Fibroblast of skin of back (primary cell): ENCODE measurements at places on chromosomes 1 and 21.

DNA sequence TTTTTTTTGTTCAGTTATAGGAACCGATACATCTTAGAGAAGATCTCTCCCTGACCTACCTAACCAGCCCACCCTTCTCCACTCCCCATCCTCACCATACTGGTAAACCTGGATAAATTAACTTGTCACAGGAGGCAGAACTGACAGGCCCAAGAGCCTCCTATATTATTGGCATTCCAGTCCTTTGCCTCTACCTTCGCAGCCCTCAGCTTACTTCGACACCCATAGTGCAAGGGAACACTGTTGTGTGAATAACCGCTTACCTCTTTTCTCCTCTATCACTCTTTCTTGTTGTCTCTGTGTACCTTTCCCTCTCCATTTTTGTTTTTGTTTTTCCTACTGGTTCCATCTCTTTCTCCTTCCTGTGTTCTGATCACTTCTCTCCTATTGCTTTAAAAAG, 58.7 kb downstream of the CDC14A start:
- no peak for DNase-seq

- DNase-seq: no peak
These were observed 16.6 kb downstream of the SMG5 start for GRCh38 chr1:156266051-156266450.

DNA sequence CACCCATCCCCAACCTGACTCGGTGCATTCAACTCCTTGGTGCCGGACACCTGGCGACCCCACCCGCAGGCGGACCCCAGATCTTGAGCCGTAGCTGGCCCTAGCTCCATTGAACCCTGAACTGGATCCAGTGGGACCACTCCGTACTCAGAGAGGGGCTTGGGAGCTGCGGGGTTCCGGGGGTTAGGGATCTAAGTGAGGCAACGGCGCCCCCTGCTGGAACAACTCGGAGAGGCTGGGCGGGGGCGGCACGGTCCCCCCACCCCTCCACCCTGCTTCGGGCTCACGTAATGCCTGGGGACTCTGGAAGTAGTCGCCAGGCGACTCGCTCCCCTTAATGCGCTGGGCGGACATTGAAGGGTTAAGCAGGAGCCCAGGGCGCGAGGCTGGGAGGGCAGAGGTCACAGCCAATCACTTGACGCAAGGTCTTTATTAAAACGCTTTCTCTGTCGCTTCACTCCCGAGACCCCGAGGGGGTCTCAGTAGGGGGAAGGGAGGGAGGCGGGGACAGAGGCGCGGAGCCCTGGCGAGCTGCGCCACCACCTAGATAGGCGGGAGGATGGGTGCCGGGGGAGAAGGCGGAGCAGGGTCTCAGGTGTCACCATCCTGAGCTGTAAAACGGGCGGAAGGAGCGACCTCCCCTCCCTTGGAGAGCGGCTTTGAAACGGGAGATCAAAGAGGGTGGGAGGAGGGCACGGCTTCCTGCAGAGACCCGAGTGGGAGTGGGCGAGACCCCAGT, 704 bp upstream of the CRABP2 start:
- peak; percentile 43 for DNase-seq

DNA sequence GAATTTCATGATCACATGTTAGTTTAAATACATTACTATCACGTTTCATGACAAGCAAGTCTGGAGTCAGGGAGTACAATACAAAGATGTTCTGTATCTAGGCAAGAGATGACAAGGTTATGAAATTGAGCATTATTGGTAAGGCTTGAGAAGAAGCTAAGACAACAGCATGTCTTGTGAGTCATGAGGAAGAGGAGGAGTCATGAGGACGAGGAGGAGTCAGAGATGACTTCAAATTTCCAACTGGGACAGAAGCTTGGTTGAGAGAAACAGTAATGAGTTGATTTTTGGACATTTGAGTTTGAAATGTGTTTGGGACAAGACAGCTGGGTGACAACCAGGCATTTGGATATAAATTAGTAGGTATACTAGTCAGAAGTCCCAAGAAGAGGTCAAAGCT, 4.3 kb upstream of the UBE2U start:
- DNase-seq: peak; percentile 21

DNA sequence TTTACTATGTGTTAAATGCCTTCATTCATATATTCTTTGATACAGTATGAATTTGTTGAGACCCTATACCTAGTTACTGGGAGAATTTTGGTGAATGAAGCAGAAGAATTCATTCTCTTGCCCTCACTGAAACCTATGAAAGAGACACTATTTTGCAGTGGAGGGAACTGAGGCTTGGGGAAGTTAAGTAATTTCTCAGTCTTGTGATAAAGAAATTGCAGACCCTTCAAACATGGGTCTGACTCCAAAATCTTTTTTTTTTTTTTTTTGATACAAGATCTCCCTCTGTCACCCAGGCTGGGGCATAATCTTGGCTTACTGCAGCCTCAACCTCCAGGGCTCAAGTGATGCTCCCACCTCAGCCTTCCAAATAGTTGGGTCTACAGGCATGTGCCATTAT, 132.1 kb downstream of the DNM3 start:
- no peak for DNase-seq

DNA sequence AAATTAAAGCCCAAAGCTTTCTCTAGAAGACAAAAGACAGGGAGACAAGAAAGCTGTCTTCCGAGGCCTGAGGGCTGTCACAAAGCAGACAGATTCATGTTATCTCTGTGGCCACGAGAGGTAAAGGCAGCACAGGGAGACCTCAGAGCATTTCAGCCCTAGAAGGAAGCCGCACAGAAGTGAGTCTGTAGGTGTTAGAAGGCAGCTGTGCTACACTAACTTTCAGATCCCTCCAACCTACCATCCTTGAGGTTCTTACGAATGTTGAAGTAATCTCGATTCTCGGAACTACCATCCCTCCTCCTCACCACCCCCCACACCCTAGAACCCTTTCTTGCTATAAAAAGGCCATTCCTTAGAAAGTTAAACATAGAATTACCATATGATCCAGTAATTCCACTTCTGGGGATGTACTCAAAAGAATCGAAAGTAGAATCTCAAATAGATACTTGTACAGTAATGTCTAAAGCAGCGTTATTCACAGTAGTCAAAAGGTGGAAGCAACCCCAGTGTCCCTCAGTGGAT, 21.5 kb upstream of the LYST start:
- no peak for DNase-seq

GRCh38 chr1:222736972-222737371, at the start of gene FAM177B:
Gene FAM177B (plus strand): TSS chr1:222737202. CDS start chr1:222746546, 9,344 bp downstream.
- DNase-seq: no peak

DNA sequence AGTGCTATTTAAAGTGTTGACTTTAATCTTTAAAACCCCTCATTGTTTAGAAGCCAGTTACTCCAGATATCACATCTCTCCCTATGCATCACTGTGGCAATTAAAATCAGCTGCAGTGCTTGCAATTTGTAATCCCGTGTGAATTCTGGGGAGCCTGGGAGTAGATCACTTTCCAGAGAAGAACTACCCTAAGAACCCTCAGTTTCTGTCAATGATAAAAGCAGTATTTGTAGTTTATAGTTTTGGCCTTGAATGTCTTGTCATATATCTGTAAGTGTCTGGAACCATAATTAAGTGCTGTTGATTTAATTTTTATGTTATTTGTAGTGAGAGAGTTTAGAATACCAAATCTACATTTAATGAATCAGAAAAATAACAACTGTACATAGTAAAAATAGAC, 5.5 kb upstream of the SPAG17 start:
- no peak for DNase-seq

DNA sequence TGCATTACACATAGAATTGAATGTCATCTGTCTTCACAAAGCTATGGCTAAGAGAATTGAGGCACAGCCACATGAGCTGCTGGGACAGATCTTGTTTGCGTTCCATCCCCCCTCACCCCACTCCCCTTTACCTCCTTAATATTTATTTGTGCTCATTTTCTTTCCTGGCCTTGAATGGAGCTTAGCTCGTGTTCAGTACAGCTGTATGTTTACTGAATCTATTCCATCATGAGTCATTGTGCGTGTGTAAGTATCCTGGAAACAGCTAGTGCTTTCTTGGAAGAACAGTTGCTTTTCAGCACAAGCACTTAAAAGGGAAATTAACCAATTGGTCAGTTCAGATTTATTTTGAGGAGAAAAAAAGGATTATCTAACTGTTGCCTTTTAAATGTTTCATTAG, 14.7 kb downstream of the PROX1 start:
- no peak for DNase-seq

DNA sequence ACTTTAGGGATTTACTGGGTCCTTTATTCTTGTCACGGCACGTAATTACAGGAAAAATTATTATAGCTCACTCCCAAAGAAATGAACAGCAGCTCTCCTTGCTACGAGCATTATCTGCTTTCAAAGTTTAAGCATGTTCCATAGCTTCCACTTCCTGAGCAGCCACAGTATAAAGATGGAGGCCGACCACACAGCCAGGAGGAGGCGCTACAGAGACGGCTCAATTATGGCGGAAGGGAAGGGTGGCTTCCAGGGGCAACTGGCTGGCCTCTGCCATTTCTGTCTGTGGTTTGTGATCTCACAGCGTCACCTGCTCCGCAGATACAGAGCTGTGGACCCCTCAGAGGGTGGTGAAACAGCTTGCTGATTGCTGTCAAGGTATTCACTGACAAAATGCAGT, 212.3 kb upstream of the GREM2 start:
- no peak for DNase-seq

DNA sequence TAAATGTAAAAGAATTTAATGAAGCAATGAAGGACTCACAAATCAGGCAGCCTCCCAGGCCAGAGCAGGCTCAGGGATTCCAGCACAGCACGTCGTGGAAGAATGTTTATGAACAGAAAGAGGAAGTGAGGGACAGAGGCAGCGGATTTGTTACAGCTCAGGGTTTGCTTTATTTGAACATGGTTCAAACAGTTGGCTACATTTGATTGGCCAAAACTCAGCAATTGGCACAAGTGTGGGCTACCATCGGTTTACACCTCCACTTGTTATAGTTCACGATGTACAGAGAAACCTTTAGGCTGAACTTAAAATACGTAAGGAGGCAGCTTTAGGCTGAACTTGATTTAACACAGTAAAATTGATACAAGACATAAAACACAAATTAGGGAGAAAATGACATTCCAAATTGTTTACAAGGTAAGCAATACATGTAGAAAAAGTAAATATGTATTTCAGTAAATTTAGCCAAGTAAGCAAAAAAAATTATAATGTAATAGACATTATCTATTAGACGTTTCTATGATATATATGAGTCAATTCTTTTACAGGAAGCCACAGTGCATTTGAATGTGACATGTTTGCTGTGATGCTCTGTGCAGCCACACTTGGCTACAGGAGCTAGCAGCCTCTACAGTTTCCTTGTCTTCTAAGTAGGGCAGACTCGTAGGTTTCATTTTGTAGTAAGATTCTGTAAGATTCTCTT, 126.5 kb downstream of the ADSS2 start:
- DNase-seq: peak; percentile 51

DNA sequence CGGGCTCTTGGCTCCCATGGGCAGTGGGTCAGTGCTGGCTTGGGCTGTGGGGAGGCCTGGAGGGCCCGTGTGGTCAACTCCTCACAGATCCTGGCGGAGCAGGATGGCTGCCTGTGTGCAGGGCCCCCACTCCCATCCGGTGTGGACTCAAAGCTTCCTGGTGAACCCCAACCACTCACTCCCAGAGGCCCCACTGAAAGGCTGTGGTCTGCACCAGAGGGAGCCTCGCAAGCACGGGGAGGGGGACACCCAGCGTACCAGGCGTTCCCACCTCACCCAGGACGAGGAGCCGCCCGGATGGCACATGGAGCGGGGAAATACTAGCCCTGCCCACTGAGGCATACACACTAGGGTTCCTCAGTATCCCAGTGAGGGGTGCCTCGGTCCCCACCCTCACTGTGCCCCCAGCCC, 75.4 kb upstream of the ACTRT2 start:
- no peak for DNase-seq

- DNase-seq: no peak
These were observed 51.3 kb upstream of the GJA5 start for GRCh38 chr1:147811751-147812150.

DNA sequence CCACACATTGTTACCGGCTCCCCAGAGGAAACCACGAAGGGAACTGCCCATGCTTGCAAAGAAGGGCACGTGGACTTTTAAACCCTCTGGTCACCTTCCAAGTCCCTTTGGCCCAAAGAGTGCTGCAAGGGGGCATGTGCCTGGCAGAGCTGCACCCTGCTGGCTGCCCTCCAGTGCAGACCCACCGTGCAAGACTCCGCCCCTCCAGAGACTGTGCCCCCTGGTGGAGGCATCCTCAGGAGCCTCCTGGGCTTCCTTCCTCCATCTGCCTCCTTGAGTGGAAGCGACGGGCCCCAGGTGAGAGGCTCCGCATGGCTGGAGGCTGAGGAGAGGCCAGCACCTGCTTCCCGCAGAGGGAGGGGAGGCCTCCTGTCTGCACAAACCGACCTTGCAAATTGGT, 100.6 kb downstream of the CRYAA start:
- DNase-seq: no peak

- DNase-seq: no peak
These were observed 75.8 kb upstream of the BCAR3 start for GRCh38 chr1:93757256-93758036.

GRCh38 chr21:45869121-45870007, 112.2 kb upstream of the COL6A1 start:
- DNase-seq: peak; percentile 80

- peak; percentile 46 for DNase-seq
These were observed 171.0 kb downstream of the LRRC40 start for GRCh38 chr1:70034403-70034802.

DNA sequence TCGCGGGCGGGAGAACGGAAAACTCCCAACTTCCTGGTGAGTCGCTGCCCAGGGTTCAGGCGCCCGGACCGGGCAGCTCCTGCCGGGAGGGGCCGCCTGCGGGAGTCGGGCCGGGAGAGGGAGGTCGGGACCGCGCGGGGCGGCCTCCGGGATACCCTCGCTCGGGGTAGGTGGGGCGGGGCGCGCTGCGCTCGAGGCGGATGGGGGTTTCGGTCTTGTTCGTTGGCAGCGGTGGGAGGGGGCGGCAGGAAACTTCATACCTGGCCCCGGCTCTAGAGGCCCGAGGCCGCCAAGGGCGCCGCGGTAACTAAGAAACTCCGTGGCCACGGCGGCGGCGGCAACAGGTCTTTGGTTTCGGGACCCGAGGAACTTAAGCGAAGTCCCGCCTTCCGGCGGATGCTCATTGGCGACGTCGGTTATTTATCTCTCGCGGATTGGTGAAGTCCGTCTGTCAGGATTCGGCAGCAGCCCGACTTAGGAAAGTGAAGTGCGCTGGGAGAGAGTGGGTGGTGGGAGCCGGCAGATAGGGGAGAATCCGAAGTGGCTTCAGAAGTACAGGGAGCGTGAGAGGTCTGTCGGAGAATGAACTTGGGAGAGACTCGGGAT, 546 bp downstream of the NEK7 start:
- peak; percentile 94 for DNase-seq

- no peak for DNase-seq
These were observed 432.8 kb downstream of the KIF26B start for GRCh38 chr1:245587435-245588115.

GRCh38 chr21:39269620-39270019, 43.8 kb downstream of the BRWD1 start:
- no peak for DNase-seq

- peak; percentile 67 for DNase-seq
These were observed 129.5 kb downstream of the TENT5C start for GRCh38 chr1:117735045-117735992.
